ENCODE measurements at places on chromosomes 3 and 15. TPM values are rescaled to one million over a fixed set of nuclear protein-coding genes. Genes with fewer than 3 reads are reported as not detected.

The CNTN3 gene
- total RNA-seq, result 12.2 TPM

The FBXO22 gene
- total RNA-seq, result 12.8 TPM

The MUC4 gene
- under 0.01 TPM for total RNA-seq

The UCN2 gene
- total RNA-seq, result not detected

The CAPN3 gene
- total RNA-seq, result 15.4 TPM

The EFL1 gene
- 22.9 TPM for total RNA-seq

DNA sequence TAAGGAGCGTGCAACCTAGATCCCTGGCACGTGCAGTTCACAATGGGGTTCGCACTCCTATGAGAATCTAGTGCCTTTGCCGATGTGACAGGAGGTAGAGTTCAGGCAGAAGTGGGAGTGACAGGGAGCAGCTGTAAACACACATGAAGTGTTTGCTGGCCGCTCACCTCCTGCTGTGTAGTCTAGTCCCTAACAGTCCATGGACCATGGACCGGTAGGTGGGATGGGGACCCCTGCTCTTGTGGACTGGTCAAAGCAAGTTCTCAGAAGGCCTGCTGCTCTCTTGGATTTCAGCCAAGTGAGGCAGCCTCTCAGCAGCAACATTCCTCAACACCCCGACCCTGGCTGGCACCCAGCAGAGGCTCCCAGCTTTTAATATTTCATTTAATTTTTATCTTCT is 58.2 kb upstream of the SNRPA1 start:
- DNase-seq, result no peak

DNA sequence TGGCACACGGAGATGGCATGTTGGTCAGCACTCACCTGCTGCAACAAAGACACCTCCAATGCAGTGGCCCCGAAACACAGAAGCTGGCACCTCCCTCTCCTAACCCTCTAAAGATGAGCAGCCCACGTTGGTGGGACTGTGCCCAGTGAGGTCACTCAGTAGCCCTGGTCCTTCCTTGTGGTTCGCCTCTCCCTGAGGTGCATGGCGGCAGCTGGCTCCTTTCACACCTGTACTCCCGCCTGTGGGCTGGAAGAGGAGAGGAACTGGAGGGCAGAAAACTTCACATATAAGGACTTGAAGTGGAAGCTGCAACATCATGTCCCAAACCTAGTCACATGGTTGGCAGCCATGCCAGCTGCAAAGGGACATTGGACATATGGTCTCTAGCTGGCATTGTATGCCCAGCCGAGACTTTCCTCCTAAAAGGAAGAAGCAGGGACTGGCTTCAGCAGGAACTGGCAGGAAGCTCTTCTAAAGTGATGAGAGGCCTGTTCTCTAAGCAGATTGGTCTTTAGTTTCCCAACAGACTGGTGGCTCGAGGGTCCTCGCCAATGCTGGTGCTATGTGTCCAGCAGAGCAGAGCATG is 10.8 kb upstream of the C3orf22 start:
- no peak for DNase-seq

DNA sequence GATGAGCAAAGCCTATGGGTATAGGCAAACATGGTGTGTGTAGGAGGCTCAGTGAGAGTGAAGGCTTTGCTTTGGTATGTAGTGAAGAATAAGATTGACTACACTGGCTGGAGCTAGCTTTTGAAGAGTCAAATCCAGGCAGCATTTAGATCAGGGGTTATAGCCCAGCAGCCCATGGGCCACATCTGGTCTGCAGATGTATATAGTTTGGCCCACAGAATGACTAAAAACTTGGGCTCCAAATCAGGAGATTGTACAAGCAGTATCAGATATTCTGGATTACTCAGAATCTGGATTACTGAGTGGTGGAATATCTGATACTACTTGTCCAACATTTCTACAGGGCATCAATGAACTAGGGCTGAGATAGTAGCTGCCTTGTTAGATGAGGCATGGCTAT is 92.9 kb upstream of the FGF7 start:
- no peak for DNase-seq

- no peak for DNase-seq
These were observed 110.6 kb upstream of the DCBLD2 start for GRCh38 chr3:99012051-99012450.

DNA sequence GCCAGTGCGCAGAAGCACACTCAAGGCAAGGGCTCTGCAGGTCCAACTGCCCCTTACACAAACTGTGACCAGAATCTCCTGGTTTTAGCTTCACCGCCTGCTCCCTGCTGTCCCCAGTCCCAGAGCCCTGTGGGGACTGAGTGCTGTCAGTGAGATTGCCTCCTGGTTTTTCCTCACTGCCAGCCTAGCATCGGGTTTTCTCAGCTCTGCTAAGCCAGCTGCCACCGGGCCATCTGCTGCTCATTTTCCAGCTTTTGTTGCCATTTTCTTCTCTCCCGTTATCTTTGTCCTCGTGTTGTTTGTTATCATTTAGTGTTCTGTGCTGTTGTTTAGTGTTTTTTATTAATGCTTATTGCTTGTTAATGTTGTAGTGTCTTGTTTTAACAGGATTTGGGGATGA is 79.5 kb upstream of the BLM start:
- no peak for DNase-seq

- no peak for DNase-seq
These were observed 79.5 kb upstream of the UMPS start for GRCh38 chr3:124650798-124651197.

GRCh38 chr3:8851703-8852102 is 82.3 kb upstream of the OXTR start:
- DNase-seq, result no peak

- DNase-seq, result no peak
These were observed 408.0 kb downstream of the EPHB1 start for GRCh38 chr3:135203026-135203425.

- DNase-seq, result no peak
These were observed 102.3 kb upstream of the NR2E3 start for GRCh38 chr15:71708051-71708429.

DNA sequence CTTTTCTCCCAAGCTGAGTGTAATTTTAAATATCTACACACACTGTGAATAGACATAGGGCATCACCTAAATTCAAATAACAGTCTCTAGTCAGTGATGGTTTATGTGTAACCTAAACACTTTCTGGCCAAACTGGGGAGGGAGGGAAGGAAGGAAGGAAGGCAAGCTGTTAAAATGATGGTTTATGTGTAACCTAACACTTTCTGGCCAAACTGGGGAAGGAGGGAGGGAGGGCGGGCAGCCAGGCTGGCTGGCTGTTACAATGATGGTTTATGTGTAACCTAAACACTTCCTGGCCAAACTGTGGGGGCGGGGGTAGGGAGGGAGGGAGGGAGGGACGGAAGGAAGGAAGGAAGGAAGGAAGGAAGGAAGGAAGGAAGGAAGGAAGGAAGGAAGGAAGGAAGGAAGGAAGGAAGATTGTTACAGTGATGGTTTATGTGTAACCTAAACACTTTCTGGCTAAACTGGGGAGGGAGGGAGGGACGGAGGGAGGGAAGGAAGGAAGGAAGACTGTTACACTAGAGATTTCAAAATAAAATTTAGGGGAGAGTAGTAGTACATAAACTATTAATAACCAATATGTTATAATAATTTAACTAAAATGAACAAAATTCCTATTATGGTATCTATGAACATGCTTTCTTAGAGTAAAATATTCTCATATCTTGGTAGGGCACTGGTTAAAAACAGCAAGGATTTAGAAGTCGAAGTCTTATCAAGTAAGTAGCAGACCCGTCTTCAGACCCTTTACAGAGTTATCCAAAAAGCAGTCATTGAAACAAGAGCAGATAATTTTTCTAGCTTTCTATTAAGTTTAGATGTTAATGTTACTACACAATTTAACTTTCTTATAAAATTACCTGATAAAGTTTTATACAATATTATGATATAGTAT is 148.1 kb downstream of the LMLN start:
- DNase-seq, result no peak

- DNase-seq, result no peak
These were observed 102.9 kb downstream of the SEMA6D start for GRCh38 chr15:47820057-47820746.
